ENCODE measurements at places on chromosomes 7 and 10.
A peak's percentile ranks its signal among the peaks of the same experiment; 100 is the strongest.

- no peak for DNase-seq
Observed at GRCh38 chr10:71780719-71781118, 7.4 kb upstream of the VSIR start.

GRCh38 chr7:107480932-107481331 lies 11.1 kb downstream of the GPR22 start:
- DNase-seq = no peak

DNA sequence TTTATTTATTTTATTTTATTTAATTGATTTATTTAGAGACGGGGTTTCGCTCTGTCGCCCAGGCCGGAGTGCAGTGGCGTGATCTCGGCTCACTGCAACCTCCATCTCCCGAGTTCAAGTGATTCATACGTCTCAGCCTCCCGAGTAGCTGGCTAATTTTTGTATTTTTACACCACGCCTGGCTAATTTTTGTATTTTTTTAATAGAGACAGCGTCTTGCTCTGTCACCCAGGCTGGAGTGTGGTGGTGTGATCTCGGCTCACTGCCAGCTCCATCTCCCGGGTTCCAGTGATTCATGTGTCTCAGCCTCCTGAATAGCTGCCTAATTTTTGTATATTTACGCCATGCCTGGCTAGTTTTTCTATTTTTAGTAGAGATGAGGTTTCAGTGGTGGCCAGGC lies 34.2 kb downstream of the AP5Z1 start:
- no peak for DNase-seq

DNA sequence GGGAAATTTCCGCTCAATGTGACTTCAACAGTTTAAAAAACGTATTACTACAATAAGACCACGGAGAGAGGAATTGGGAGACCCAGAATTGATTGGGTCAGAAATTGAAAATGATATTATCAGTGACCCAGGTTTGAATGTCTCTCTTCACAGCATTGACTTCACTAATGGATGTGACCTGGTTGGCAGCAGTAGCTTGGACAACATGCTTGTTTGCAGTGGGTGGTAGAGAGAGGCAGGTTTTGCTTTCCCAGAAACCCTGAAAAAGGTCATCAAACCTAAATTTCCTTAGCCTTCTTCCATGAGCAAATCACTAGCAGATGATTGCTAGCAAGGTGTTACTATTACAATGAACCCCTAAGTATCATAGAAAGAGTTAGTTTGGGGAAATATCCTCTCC lies 89.7 kb upstream of the ANTXRL start:
- DNase-seq = no peak

DNA sequence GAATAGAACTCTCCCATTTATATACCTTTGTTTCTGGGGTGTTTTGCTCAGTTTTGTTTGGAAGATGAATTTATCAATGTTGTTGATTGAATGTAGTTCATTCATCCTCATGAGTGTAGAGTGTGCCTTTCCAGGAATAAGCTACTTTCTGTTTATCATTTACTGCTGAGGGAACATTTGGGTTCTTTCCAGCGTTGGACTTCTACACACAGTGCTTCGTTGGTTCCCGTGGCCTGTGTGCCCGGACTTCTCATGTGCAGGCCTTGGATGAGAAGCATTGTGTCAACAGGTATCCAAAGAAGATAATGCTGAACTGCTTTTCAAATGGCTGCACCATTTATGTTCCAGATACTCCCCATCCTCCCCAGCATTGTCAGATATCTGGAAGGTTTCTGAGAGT lies 107.6 kb upstream of the TNS3 start:
- no peak for DNase-seq

DNA sequence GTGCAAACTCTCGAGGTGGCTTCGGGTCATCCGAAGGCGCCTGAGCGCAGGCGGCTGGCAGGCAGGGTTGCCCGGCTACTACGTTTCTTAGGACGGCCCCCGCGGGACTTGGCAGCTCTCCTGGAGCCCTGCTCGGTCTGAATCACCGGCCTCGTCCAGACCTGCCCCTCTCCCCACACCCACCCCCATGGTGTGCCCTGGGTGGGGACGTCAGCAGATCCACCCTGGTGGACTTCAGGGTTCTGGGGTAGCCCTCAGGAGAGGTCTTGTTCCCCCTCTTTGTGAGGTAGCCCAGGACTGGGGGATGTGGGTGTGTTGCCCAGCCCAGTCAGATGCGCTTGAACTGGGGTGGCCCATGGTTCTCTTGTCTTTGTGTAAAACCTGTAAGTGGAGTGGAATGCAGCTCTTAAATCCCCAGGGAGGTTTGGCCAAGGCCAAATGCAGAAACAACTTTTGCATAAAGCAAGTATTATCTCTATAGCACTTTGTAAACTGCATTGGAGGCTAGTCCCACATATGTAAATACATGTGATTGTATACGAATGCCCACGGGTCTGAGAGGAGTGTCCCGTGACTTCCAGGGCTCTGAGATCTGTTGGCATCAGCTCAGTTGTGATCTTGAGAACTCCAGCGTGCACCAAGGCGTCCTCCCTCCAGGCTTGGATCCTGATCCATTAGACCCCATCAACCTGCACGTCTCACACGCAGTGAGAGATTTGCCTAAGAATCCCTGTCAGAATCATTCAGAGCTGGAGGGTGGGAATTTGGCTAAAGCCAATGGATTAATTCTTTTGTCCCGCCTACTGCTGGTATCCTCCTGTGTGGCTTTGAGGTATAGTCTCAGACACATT lies 1.8 kb downstream of the PFKFB3 start:
- DNase-seq = no peak

DNA sequence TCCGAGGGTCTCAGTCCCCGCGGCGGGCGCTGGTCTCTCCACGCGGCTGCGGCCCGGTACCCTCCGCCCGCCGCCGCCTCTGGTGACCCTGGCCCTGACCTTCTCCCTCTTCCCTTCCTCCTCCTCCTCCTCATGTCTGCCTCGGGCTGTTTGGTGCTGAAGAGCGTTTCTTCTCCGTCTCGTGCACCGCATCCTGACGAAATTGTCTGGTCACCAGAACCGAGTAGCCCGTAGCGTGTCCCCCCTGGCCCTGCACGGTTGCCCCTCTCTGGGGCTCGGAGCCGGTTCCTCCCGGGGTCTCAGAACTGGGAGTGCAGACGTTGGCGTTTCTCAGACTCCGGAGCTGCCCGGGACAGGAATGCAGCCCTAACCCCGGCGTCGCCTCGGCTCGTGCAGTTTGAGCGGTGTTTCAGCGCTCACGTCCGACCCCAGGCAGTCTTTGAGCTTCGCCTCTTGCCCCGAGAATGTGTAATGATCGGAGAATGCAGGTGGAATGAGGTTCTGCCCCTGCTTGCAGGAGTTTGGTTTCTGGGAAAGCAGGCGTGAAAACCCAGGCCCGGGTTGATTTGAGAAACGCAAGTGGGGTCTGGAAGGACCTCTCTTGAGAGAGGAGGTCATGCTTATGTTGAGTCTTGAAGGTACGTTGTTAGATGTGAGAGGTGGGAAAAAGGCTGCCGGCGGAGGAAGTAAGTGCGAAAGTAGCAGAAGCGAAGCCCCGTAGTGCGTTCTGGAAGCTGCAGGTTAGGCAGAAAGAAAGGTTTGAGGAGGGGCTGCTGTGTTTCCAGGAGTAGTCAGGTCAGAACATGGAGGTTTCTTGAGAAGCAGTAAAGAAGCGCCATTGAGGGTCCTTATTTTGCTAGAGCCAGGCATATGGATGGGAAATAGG lies 743 bp downstream of the RBM17 start:
- no peak for DNase-seq

DNA sequence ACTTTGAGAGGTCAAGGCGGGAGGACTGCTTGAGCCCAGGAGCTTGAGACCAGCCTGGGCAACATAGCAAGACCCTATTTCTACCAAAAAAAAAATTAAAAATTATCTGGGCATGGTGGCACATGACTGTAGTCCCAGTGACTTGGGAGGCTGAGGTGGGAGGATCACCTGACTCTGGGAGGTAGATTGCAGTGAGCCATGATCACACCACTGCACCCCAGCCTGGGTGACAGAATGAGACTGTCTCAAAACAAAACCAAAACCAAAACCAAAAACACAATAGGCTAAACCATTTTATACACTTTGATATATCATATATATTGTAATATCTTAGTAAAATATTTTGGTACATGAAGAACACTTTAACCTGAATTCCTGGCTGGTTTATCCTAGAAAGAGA lies 101.6 kb downstream of the RAPGEF5 start:
- DNase-seq = no peak

DNA sequence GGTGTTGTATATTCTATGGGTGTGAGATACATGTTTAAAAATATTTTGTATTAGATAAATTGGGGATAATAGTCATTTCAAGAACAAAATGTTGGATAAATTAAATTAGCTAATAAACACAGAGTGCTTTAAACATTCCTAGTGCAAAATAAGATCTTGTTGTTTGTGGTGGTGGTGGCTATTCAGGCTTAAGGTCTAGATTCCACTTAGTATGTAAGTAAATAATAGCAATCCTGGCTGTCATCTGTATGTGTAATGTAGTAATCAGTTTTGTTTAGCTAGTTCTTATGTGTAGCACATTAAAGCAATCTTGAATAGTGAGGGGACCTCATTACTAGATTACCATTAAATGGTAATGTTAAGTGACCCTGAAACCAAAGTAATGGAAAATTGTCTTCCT lies 48.7 kb downstream of the KAT6B start:
- no peak for DNase-seq

DNA sequence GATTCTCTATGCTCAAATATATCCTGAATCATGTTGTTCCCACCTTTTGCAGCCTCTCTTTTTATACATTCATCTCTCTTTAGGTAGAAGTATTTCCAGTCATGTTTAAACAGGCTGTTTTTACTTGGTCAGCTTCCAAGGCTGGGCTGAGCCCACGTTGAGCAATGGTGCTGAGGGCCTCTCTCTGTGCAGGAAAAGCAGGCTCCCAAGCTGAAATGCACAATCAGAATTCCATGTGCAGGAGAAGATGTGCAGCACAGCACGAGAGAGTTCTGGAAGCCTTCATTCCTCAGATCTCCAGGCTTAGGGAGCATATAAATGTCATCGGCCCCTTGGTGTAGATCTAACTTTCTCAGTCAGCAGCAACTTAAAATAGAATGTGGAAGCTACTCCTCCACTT lies 588.5 kb downstream of the TNS3 start:
- no peak for DNase-seq

DNA sequence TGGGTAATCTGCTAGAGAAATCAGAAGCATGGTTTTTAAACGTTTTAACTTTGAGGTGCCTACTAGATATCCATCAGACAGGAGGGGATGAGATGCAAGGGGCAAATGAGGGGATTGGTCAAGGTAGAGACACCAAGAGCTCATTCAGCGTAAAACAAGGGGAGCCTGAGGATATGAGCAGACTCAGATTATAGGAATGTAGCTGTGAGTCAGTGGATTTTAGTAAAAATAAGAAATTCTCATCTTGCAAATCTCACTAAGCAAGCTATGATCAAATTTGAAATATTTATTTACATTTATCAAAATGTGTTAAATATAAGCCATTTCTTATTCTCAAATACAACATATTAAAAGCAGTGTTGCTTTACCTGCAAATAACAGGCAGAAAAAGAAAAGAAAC lies 21.4 kb upstream of the TFEC start:
- DNase-seq = no peak

GRCh38 chr7:104950754-104951153 lies 63.3 kb upstream of the KMT2E start:
- DNase-seq = no peak

DNA sequence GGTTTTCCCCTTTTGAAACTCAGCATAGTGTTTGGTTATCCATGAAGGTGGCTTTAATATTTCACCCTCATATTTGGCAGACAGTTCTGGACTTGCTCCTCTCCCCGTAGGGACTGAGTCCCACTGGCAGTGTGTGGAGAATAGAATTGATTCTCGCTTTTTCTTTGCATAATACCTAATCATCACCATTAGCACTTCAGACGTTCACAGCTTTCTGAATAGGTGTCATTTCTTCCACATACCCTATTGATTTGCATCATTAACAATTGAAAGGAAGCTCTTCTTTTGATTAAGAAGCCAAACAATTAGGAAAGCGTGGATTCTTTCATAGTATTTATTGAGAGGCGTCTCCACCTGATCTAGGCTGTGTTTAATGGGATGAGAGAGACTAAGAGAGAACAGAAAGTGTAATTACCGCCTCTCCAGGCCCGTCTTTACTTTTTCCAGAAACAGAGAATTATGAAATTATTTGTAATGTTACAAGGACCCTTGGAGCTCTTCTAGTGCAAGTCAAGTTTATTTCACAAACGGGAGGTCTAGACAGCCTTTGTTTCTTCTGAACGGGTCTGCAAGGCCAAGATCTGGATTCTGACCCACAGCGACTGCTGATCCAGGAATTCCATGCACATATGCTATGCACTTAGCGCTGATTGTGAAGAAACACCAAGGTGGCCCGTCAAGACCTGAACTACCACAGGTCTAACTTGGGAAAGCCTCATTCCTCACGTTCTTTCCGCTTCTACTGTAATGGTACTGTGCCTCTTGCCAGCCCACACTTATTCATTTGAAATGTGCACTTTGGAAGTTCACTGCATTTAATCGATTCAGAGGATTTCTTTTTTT lies 249.9 kb upstream of the C7orf33 start:
- DNase-seq = no peak

DNA sequence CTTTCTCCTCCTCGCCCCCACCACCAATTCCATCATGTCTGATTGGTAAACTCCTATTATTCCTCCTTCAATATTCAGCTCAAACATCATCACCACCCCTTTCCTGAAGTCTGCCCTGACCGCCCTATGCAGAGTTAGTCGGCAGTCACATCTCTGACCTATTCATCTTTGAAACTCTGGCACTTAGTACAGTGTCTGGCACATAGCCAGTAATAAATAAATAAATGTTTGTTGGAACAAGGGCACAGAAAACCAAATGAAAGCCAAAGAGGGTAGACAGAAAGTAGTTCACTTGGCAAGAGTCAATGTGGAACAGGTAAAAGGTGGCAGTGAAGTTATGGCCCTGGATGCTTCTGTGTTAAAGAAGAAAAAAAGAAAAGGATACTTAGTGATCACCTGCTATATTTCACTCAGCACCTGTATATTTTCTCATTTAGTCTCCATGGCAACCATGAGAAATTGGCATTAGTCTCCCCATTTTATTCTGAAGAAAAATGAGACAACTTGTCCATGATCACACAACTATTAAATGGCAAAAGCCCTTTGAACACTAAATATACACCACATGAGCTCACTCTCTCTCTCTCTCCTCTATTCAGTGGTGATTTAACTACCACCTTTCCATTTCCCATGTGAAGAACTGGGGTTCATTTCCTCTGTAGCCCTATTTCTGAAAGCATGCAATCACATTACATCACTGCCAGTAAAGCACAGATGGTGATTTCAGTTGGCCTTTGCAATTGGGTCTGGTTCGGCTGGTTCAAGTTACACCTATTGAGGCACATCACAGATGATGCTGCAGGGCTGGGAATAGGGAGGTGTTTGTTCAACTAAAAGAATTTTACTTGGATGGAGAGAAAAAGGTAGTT lies 25.3 kb downstream of the CHCHD3 start:
- peak; percentile 34 for DNase-seq
